ENCODE measurements at places on chromosomes 12 and 14.

DNA sequence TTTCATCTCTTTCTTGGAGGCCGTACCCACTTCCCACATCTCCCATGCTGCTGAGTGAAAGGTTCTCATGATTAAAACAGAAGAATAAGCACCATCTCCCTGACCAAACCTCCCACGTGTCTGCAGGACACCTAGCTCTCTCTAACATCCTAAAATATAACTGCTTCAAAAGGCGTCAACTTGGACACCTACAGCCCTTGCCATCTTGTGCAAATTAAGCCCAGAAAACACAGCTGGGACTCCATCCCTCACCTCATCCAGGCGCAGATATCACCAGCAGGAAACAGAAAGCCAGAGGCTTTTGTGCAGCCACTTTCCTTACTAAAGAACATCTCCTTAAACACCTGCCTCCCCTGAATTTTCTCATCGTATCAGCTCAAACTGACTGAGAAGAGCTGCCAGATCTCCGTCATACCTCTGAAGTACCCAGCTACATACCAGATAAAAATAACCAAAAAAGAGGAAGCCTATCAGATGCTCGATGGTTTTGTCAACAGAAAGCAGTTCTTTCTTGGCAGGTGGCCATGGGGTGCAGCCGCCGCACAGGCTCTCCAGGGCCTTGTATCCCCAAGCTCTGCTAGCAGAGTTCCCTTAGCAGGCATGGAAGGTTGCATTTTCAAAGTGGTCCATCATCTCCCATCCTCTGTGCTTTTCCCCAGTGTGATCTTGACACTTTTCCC, 28.8 kb downstream of the MAP3K9 start:
- no peak for DNase-seq

DNA sequence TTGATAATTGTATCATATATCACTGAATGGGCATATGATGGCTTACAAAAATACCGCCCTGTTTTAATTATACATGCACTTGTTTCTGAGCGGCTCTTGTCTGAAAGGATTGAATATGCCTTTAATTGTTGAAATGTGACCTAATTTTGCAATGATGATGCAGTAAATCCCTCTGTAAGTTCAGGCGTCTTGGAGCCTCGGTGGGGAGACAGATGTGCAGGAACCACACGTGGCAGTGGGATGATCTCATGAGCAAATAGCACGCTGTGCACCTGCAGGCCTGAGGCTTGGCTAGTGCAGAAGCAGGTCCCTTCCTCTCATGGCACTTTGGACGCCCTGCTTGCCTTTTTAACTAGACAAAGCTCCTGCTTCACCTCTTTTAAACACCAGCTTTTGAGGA, 49.3 kb upstream of the ASPG start:
- DNase-seq = peak; percentile 63

DNA sequence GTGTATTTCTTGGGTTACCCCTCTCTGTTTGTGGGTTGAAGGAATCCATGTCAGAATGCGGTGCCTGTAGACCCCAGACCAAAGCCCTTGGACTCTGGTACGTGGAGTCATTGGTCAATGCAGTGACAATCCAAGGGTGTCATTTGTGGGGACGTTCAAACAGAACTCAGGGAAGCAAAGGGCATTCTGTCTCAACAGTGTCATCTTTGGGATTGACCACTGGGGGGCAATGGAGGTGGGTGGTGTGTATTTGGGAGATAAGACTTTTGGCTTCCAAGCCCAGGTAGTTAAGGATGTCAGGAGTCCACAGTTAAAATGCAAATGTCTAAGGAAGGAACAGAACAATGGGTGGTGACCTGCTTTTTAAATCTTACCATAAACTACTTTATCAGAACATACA, 54.6 kb upstream of the CCDC175 start:
- DNase-seq = peak; percentile 25

DNA sequence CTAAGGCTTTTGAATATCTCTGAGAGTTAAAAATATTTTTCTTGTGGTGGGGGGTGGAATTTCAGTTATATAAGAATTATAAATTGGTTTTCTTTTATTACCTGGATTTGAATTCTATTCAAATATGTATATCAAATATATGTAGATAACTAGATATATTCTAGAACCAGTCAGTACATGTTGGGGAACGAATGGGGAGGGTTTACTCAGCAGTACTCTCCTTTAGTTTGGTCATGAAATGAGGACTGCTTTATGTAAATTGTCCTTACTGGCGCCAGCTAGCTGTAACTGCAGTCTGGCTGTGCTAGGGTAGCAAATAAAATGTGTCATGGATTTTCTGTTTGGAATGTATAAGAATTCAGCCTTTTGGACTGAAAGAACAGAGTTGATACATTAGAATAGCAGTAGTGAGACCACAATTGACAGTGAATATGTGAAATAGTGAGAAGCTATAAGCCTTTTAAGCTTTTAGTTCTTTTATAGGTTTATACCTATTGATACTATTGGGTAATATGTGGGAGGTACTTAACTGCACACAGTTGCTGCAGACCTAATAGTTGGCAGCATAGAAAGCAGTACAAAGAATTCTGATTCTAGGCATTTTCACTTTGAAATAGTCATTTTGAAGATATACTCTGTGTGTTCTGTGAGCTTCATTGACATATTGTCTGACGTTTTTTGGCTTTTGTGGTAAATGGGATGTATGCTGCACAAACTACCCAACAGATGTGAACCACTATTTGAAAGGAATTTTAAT, 29.0 kb downstream of the ATF7IP start:
- DNase-seq = peak; percentile 32

- DNase-seq = no peak
Observed at GRCh38 chr14:36495666-36496065, 24.4 kb downstream of the NKX2-1 start.

GRCh38 chr12:11133162-11133561, 1.3 kb downstream of the TAS2R30 start:
- DNase-seq = no peak

GRCh38 chr12:116065606-116066005, 211.9 kb downstream of the MED13L start:
- no peak for DNase-seq

GRCh38 chr14:39435241-39435640, 3.0 kb upstream of the FBXO33 start:
- DNase-seq = no peak

GRCh38 chr14:81535396-81536164, 1.9 kb upstream of the SEL1L start:
- DNase-seq = no peak

DNA sequence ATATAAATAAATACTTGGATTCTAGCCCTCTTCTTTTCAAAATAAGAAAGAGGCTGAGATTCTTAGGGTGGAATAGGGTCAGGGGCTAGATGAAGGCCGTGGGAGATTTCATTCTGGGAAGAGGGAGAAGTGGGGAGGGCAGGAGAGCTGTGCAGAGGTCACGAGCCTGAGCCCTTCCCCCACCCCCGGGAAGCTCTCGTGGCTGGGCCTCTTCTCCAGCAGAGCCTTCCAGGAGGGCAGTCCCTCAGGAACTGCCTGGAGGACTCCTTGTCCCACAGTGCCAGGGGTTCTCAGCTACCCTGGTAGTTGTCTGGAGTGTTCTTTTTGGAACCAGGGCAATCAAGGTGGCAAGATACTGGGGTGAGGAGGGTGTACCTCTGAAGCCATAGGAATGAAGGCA, 94.0 kb downstream of the ESR2 start:
- no peak for DNase-seq

DNA sequence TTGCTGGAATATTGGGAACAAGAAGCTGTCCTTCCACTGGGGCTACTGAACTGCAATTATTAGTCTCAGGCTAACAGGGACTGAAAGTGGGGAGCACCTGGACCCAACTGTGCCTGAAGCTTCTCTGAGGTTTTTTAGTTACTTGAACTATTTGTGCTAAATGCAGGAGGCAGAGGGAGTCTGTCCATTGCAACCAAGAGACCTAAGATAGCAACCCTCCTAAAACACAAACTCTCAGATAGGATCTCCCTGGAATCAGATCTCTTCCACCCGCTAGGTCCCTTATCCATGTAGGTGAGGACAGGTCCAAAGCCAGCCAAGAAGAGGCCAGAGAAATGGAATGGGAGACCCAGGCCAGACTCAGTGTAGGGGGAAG, 58.1 kb downstream of the NCOR2 start:
- no peak for DNase-seq

- DNase-seq = peak; percentile 76
Observed at GRCh38 chr14:23910101-23910875, 43.3 kb upstream of the DHRS4 start.

DNA sequence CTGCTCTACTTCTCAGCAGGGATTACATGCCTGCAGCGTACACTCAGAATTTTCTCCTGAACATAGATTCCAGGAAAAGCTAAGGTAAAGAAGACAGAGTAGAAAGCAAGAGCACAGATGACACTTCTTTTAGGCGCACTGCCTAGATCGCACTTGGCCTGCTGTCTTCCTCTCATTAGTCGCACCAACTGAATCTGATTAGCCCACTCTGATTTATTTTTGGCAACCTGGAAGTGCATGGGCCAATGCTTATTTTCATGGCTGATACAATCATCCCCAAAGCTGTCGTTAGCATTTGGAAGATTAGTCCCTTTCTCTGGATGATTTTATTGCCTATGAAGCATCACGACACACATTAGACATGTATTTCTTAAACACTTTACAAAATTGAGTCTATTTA, 152.5 kb downstream of the PTPRO start:
- DNase-seq = no peak

DNA sequence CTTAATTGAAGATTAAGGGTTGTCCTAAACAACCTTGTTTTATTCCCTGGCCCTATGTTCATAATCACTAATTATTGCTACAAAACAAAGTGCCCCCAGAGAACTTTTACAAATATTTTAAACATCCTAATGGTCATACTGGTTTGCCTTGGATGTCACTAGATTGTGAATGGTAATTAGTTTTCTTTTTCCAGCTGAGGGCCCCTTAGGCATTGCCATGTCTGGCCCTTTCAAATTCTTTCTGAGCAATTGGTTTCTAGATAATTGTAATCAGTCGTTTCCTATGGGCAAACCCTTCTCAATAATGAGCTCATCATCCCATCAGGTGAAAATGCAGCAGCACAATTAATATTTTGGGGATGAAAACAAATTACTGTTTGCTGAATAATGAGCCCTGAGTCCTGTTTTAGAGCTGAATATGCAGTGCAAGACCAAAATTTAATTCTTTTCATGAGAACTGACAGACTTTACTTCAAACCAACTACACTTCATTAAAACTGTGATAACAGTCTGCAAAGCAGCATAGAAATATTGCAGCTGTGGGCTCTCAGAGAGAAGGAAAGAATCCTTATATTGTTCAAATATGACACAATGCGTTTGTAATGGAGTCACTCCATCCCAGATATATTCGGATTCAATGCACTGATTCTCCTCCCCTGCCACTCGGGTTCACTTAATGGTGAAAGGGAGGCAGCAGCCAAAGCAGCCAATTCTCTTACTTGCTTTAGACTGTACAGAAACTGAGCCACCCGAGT, 67.7 kb upstream of the ARHGAP5 start:
- DNase-seq = no peak

GRCh38 chr14:54686219-54686870, 119.4 kb downstream of the SAMD4A start:
- DNase-seq = no peak

GRCh38 chr14:22640192-22640591, 4.0 kb downstream of the OR6J1 start:
- no peak for DNase-seq

DNA sequence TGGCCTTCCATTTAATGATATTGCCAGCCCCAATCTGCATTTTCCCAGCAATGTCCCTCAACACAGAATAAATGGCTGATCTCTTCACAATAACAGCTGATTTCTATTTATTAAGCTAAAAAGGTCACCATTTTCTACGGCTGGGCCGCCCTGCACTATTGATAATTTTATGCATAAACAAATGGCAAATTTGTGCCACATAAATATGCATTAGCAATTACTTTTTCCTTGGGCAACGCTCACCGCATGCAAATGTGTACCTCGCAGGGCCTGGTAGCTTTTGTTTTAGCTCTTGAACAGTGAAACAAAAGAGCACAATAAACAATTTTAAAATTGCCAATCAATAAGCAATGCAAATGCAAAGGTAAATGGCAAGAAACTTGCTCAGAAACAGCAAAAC, 331.9 kb upstream of the SOX5 start:
- DNase-seq = no peak

GRCh38 chr14:39442293-39442692, 10.1 kb upstream of the FBXO33 start:
- DNase-seq = no peak

GRCh38 chr14:32428875-32429274, 99.8 kb downstream of the AKAP6 start:
- no peak for DNase-seq

DNA sequence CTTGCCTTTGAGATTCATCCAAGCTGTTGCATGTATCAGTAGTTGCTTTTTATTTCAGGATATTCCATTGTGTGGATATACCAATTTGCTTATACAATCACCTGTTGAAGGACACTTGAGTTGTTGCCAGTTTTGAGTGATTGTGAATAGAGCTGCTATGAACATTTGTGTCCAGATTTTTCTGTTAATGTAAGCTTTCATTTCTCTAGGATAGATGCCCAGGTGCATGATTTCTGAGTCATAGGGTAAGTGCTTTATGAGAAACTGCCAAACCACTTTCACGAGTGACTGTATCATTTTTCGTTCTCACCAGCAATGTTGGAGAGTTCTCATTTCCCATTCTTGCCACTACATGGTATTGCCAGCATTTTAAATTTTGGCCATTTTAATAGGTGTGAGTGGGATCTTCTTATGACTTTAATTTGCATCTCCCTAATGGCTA, 434.6 kb upstream of the RGS6 start:
- peak; percentile 79 for DNase-seq

GRCh38 chr12:89064780-89065179, 287.5 kb downstream of the DUSP6 start:
- no peak for DNase-seq

DNA sequence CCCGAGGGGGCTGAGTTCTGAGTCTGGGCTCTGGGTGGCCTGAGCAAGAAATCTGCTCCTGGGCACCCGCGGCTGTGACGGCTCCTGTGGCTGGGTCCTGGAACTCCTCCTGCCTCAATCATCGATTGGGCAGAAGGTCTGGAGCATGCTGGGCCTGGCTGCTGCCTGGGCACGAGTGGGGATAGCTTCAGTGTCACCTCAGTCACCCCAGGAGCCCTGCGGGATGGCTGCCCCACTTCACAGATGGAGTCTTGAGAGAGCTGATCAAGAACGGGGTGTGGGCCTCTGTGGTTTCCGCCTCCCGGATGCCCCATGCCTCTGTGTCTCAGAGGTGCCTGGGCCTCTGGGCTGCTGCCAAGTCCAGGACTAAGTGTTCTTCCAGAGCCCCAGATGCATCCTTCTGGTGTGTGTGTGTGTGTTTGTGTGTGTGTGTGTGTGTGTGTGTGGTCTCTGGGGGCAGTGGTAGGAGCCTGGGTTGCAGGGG, 185.6 kb upstream of the C14orf180 start:
- DNase-seq = no peak

- DNase-seq = no peak
Observed at GRCh38 chr14:93888995-93889394, 38.1 kb upstream of the FAM181A start.

GRCh38 chr14:30757082-30757481, 117.3 kb upstream of the COCH start:
- DNase-seq = no peak

DNA sequence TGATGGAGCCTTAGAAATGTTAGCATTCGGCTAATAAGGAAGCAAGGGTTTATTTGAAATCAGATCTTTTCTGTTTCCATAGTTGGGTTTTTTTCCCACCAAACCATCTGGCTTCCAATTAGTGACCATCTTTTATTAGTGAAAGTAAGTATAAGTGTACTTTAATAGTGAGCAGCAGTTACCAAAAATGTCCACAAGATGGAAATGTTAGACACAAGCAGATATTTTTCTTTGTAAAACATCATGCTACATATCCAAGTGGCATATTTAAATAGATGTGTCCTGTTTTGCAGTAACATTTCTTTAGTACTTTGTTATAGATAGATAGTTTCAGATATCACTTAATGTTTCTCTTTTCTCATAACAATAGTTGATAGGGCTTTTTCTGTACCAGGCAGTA, 28.8 kb downstream of the YEATS4 start:
- DNase-seq = peak; percentile 38
